ENCODE measurements at places on chromosomes 7 and 10.

- DNase-seq = peak; percentile 41
These were observed 8.4 kb upstream of the PGAM2 start for GRCh38 chr7:44073664-44074348.

GRCh38 chr10:29616542-29616941, 18.2 kb downstream of the SVIL start:
- no peak for DNase-seq

GRCh38 chr7:5476001-5476400, 52.4 kb upstream of the TNRC18 start:
- no peak for DNase-seq

GRCh38 chr7:152571068-152571467, 104.9 kb downstream of the XRCC2 start:
- DNase-seq = no peak

- DNase-seq = no peak
These were observed 370.5 kb upstream of the BMPER start for GRCh38 chr7:33534833-33535232.

GRCh38 chr7:131455546-131455945, 100.9 kb downstream of the PODXL start:
- no peak for DNase-seq

- DNase-seq = no peak
These were observed 205.9 kb downstream of the PTEN start for GRCh38 chr10:88069338-88069737.

GRCh38 chr7:130994378-130995115, 260.5 kb upstream of the KLF14 start:
- DNase-seq = no peak

DNA sequence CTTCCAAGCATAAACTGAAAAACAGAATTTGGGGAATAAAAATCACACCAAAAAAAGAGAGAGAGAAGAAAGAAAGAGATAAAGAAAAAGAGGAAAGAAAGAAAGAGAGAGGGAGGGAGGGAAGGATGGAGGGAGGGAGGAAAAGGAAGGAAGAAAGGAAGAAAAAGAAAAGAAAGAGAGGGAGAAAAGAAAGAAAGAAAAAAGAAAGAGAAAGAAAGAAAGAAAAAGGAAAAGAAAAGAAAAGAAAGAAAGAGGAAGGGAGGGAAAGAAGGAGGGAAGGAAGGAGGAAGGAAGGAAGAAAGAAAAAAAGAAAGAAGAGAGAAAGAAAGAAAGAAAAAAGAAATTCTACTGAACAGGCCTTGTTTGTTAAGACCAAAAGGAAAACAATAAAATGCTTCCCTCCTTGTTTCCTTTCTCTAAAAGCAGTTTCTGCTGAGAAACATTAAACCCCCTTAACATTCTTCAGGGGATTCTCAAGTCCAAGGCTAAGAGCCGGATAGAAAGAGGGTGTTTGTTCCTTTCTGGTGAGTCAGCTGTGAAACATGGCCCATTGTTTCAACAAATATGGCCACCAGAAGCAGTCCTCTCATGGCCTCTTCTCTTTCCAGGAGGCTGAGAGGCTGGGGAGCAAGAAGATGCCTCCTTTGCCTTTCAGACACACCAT, 46.9 kb upstream of the GPAM start:
- no peak for DNase-seq

DNA sequence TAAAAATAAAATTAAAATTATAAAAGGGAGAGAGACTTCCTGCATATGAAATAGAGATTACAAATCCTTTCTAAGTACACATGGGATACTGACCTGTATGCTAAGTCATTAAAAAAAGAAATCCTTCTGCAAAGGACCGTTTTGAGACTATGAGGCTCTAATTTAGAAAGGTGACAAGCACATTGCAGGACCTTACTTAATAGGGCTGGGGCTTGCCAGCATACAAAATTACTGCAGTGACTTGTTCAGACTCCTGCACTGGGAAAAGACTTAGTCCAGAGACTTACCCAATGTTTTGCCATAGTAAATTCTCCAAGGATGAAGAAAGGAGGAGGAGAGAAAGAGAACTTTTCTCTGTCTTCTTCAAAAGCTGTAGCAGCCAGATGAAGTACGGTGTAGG, 193.6 kb downstream of the KCNMA1 start:
- DNase-seq = no peak

DNA sequence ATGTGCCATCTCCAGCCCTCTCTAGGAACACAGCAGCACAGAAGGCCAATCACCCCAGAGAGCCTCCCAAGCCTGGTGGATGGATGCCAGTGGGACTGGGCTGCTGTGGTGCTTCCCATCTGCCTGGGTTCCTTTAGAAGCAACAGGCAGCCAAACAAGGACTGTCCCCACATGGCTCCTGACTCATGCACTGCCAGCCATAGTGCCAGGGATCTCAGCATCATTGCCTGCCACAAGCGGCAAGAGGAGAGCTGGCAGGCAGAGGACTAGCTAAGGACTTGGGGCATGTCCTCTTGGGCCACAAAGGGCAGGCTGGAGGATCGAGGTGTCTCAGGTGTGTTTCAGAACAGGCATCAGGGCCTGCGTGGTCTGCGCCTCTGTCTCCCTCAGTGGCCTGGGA, 23.4 kb upstream of the FIGNL1 start:
- no peak for DNase-seq

GRCh38 chr10:6171881-6172695, 30.6 kb upstream of the PFKFB3 start:
- no peak for DNase-seq

GRCh38 chr7:140211698-140212097, 34.9 kb upstream of the KDM7A start:
- DNase-seq = no peak

DNA sequence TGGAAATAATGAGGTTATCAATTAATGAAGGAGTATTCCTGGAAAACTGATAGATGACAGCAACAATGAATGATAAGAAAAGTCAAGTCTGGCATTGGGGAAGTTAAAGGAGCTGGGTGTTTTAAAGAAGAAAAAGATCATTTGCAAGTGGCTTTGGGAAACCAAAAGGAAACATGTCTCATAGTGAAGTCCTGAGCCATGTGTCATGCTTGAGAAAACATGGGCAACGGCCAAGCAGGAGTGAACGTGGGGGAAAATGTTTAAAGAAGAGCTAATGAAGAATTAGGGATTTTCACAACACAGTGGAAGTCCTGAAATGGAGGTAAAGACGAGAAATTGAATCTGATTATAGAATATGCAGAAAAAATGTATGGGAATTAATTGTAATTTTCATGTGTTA, 1383.2 kb upstream of the CELF2 start:
- DNase-seq = no peak

DNA sequence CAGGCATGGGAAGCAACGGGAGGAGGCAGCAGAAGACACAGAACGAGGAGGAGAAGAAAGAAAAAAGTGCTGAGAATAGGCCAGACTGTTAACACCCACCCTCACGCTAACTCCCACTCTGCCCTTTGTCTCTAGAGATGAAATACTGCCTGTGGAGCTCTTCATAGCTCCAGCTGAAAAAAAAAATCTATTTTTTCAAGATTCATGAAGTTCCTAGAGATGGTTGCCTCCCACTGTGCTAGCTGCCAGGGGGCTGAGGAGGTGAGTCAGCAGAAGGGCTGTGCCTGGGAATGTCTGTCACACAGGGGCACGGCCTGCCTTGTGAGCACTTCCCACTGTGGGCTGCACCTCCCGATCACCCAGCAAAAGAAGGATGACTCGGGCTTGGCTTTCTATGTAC, 144.5 kb downstream of the RNF216 start:
- DNase-seq = no peak

- no peak for DNase-seq
These were observed 615 bp upstream of the CNTNAP2 start for GRCh38 chr7:146115851-146116520.

- no peak for DNase-seq
These were observed 164.0 kb downstream of the FANK1 start for GRCh38 chr10:126060261-126060931.

DNA sequence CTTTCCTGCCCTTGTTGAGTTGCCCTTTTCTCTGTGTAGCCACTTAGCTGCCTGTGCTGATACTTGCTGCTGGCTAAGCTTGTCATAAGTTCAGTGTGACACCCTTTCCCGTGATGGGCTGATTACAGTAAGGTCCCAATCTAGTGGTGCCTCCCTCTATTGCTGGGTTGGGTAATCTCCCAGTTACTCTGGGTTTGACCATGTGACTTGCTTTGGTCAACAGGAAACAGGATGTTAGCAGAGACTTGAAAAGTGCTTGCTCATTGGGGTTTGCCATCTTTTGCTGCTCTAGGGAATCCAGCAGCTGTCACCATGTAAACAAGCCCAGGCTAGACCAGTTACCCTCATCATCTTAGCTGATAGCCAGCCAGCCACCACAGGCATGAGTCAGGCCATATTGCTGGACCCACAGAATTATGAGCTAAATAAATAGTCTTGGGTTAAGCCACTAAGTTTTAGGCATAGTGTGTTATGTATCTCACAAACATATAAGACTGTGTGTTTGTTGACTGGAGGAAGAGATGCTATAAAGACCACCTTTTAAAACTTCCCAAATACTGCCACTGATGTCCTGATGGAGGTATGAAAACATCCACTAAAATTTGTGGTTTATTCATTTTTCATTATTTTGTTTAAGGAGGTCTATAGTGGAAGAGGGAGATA, 4.0 kb upstream of the LEP start:
- no peak for DNase-seq

GRCh38 chr7:148962440-148962822, 65.9 kb downstream of the PDIA4 start:
- DNase-seq = no peak

GRCh38 chr7:94323844-94324243, 70.9 kb upstream of the COL1A2 start:
- DNase-seq = no peak

DNA sequence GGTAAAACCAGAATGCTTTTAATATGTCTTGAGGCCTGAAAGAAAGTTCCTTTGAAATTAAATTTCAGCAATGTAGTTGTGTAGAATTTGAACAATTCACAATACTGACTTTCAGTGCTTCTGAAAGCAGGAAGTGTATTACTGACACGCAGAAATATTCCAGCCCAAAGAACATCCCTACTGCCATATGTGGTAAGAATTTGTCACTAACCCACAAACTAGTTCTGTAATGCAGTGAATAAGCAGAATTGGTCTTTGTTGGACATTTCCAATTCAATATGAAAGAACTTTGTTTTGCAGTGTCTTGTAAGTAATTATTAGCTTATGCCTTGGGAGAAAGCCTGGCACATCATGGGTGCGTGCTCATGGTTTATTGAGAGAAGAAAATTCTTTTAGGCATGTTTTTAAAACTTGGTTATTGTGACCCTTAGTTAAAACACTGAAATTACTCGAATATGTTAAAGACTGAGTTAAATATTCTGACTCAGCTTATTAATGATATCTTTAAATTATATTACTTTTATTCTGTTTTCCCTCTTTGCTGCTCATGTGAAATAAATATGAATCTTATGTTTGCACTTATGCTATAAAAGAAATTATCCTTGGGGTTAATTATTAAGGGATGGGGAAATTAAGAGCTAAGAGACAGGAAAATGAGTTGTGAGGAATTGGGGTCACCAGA, 33.4 kb downstream of the PTPN12 start:
- no peak for DNase-seq

DNA sequence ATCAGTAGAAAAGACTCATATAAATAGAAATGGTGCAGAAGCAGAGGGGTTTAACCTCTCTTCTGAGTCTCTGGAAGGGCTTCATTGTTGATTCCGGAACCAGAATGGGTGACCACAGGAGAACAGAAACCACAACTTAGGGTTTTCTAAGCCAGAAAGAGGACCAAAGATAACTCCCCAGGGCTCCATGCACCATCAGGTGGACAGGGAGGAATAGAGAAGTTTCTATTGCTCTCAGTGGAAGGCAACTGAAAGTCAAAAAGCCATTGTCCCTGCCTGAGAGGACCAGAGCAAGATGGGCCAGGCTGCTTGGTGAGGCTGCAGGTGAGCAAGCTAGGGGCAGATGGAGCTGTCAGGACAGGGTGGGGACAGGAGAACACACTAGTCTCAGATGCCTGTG, 14.6 kb upstream of the NPS start:
- DNase-seq = no peak

GRCh38 chr10:130471486-130471885, 335.3 kb downstream of the GLRX3 start:
- no peak for DNase-seq

- no peak for DNase-seq
These were observed 239.4 kb downstream of the TNS3 start for GRCh38 chr7:47342296-47343060.

GRCh38 chr10:1434202-1434601, 303.1 kb downstream of the ADARB2 start:
- DNase-seq = no peak

- no peak for DNase-seq
These were observed 34.2 kb downstream of the KLF6 start for GRCh38 chr10:3750854-3751253.
